BJ (cell line): ENCODE measurements at places on chromosomes 6 and 20.

- DNase-seq, result no peak
Observed at GRCh38 chr6:113137426-113137825, 719.7 kb upstream of the MARCKS start.

DNA sequence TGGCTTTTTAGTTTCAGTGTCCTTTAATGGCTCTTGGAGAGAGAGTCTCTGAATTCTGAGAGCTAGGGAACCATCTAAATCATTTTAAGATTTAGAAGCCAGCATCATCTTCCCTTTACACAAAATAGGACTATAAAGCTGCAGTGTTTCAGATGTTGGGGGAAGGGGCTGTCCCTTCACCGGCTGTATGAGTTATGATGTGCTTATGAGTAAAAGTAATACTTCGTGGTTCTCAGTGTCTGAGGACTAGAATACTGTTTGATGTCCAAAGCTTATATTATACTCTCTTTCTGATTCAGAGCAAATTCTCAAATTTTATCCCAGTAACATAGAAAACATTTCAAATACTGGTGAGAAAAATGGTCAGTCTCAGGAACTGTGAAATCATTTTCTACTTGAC is 63.5 kb upstream of the FAM8A1 start:
- no peak for DNase-seq

GRCh38 chr6:3372912-3373554 is 83.8 kb downstream of the SLC22A23 start:
- DNase-seq, result no peak

GRCh38 chr20:63873477-63873971 is 8.5 kb downstream of the TPD52L2 start:
- no peak for DNase-seq

- DNase-seq, result no peak
Observed at GRCh38 chr6:12842114-12842513, 125.5 kb downstream of the PHACTR1 start.

DNA sequence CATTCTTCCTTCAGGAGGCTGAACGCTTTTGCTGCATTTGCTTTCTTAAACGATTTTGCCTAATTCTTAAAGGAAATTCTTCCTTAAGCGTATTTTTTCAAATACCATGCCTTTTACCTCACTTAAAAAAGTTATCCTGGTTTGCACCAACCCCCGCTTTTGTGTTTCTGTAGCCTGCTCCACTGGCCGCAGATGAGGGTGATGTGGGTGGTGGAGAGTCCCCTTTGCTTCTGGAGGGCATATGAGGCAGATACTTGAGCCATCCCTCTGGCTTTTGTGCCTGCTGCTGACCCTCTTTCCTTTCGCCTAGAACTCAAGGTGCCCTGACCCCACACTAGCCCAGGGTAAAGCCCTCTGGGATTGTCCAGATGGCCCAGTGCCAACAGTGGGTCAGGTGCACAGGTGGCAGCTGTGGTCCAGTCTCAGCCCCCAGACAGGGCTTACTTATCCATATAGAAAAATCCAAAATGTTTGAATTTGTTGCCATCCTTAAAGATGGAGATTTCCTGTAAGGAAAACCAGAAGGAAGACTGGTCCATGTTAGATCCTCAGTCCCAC is 43.9 kb downstream of the SPATA2 start:
- DNase-seq, result no peak

- DNase-seq, result no peak
Observed at GRCh38 chr6:107657755-107658461, 166.2 kb downstream of the SCML4 start.

DNA sequence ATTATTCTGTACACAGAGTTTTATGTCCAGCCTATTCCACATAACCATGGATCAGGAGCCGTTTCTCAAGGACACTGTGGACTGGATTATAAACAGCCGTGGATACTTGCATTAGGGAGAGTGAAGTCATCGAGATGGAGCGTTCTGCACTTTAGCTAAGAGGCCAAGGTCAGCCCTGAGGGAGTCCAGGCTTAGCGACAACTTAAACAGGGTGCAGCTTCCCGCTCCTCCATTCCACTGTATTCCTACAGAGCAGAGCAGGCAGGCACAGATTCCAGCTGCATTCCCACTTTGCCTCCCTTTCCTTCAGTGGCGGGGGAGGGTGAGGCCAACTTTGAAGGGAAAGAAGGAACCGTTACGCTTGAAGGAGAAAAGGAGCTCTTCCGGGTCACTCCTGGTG is 59.5 kb downstream of the RAMACL start:
- no peak for DNase-seq

DNA sequence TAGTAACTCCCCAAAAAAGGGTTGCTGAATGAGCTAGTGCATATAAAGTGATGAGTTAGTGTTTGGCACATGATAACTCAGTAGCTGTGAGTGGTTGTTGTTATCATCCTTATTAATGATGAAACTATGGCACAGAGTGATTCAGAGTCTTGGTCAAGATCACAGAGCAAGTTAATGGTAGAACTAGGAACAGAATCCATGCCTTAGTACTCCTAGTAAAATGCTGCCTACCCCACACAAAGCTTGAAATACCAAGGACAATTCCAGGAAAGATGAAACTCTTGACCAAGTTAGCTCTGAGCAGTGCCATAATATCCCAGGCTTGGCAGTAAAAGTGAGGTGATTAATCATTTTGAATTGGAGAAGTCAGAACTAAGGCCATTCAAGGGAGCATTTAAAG is 109.1 kb upstream of the ENPP5 start:
- no peak for DNase-seq

GRCh38 chr6:46772762-46773161 is 20.4 kb upstream of the MEP1A start:
- no peak for DNase-seq

- no peak for DNase-seq
Observed at GRCh38 chr6:25186919-25187318, 92.3 kb upstream of the CARMIL1 start.

- no peak for DNase-seq
Observed at GRCh38 chr6:111238464-111239119, 151.3 kb downstream of the SLC16A10 start.

DNA sequence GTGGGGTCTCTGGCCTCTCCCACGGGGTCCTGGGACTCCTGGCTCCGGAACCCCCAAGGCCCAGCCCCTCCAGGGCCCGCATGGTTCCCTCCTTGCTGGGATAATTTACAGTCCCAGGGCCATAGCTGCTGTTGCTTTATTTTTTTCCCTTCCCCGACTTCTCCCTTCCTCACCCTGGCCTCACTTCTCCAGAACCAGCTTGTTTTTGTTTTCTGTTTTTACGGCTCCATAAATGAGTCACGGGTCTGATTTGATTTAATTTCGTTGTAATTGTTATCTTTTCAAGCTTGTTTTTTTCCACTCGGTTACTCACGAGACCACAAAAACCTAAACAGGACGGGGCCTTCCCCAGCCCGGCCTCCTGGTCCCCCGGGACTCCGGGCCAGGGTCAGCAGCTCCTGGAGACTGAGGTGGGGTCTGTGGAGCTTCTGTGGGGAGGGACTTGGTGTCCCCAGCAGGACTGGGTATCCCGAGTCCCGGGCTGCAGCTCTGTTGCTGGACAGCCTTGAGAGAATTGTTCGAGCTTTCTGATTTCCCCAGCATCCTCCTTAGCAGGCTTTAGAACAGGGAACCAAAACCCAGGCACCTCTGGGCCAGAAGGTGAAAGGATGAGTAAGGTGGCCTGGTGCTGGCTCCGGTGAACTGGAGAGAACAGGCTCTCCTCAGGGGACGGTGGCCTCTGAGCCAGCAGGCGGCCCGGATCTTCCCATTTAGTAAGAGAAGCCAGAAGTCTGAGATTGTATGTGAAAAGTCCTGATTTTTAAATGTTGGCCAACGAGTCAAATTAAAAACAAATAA is 94.9 kb downstream of the CEBPB start:
- DNase-seq, result peak; percentile 83

DNA sequence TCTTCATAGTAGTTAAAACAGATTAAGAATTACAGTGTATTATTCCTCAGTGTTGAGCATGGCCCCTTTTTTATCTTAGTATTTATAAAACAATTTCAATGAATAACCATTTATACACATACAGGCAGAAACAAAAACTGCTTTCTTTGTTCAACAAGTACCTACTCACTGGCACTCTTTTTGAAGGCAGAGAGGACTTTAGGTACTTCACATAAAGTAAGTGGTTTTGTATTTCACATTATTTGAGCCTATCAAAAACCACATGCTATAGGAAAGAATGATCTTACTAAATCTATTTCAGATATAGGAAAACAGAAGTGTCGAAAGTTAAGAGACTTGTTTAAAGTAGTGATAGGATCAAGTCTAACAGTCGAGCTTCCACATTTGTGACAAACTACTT is 73.8 kb downstream of the PRKN start:
- DNase-seq, result no peak

GRCh38 chr20:45174434-45175364 is at the start of gene PI3:
PI3 (plus strand) TSS chr20:45174902; CDS start chr20:45174923, 21 bp downstream.
- no peak for DNase-seq

- DNase-seq, result no peak
Observed at GRCh38 chr6:167435209-167435728, 110.4 kb downstream of the TTLL2 start.

DNA sequence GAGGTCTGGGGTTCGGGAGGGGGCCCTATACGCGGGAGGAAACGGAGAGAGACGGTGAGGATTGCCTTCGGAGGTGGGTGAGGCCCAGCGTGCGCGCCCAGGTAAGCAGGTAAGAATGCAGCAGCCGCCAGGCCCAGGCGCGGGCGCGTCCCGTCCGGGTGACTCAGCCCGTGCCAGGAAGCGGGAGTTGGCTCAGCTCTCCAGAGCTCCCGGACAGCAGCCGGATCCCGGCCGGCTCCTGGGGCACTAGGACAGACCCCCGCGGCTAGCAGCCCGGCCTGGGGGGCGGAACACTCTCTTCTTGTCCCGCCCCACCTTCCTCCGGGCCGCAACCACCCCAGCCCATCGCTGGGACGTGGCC is 1.5 kb upstream of the MDFI start:
- no peak for DNase-seq

DNA sequence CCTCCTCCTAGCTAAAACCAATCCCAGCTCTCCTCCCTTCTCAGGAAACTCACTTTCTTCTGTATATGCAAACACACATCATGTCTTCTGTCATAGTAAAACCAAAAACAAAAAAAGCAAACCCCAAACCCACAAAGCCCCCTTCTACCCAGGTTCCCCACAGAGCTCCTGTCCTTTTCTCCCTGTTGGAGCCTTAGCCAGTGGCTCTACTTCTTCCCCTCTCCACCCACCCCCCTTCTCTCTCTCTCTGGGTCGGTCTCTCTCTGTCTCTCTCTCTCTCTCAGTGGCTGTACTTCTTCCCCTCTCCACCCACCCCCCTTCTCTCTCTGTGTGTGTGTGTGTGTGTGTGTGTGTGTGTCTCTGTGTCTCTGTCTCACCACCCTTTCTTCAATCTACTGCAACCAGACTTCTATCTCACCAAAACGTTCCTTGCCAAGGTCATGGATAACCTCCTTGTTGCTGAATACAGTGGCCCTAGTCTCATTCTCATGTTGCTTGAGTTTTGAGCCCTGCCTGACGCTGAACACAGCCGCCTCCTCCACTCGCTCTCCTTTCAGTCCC is 8.7 kb upstream of the OSER1 start:
- DNase-seq, result no peak

GRCh38 chr6:14897831-14898230 is 348.0 kb upstream of the JARID2 start:
- no peak for DNase-seq

- peak; percentile 11 for DNase-seq
Observed at GRCh38 chr20:15930311-15931305, 642.6 kb downstream of the KIF16B start.

DNA sequence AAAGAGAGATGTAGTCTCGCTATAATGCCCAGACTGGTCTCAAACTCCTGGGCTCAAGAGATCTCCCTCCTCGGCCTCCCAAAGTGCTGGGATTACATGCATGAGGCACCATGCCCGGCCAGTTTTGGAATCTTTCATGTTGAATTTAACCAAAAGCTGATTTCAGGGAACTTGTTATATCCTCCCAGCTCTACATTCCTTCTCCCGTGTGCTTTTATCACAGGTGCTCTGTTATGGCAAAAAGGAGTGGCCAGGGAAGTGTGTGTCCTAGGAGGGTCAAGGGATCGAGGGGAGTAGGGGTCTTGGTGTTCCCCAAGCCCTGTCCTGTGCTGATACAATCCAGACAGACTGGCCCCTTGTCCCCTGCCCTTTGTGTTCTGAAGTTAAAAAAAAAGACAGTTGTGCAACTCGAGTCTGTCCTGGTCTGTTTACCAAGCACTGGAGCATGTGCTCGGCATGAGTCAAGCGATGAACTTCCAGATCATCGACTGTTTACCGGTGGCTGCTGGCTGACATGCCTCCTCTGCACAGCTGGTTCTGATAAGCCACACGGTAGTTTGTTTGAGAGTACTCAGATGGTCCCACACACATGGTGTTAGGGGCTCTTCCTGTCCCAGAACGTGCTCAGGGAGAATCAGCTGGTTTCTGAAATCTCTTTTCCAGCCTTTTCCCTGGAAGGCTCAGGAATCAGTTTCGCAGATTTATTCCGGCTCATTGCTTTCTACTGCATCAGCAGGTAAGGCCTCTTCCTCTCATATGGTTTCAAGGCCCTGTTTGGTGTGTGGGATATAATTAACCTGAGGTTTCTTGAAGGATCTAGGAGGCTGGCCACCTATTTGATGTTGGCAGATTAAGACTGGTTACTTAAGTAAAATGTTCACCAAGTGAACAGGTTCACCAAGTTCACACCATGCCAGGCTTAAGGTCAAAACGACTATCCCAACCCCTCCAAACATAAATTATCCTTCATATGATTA is 52.6 kb upstream of the NAA20 start:
- peak; percentile 87 for DNase-seq

- DNase-seq, result no peak
Observed at GRCh38 chr6:118468682-118469465, 79.2 kb upstream of the PLN start.

DNA sequence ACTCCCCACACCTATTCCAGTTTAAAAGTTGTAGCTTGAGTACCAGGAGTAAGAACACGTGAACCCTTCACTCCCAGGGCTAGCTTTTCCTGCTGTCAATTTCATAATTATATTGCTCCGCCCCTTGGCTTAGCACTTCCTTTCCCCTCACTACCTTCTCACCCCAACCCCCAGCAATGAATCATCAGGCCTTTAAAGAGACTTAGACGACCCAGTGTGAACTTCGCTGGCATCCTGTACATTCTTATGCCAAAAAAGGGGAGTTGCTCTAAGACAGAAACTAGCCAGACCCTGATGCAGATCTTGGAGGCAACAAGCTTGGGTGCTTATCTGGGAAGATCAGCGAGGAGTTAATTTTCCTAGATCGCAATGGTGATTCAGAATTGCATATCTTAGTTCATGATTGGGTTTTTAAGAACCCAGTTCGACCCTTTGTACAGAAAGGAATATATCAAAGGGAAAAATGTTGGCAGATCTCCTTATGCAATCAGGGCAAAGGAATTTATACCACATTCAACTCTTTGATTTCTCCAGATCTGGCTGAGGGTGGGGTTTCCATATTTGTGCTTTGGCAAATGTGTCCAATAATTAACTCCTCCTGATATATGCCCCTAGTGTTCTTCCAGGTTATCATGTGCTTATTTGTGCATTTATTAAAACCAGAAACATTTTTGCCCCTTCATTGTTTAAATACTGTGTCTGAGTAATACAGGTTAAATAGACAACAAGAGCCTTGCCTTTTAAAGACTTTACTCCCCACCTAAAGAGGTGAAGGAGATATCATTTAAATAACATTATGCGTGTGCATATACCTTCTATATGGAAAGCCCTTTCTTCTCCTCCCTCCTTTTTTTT is 8.1 kb upstream of the ATXN1 start:
- peak; percentile 66 for DNase-seq
